CD4-positive, alpha-beta T cell treated with Interleukin-17A for 4 hours (primary cell): ENCODE measurements at places on chromosomes 5 and 9.

- no peak for DNase-seq
Measured at GRCh38 chr5:57703721-57704120, 221.1 kb upstream of the ACTBL2 start.

GRCh38 chr9:84276741-84277140 is 63.8 kb downstream of the SLC28A3 start:
- DNase-seq = no peak

DNA sequence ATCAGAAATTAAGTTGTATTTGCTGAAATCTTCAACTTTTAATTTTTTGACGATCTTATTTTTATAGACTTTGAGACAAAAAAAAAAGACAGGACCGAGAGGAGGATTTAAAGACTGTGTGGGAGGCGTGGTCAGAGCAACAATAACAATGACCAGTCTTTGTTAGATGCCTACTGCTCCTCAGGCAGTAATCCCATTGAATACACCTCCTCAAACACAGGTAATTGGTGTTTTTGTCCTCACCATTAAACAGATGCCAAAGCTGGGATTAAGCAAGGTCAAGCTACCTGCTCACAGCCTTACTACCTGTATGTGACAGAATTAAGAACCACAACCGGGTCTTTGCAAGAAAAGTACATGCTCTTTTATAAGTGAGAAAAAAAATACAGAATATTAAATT is 233.3 kb upstream of the GRAMD2B start:
- DNase-seq = no peak

DNA sequence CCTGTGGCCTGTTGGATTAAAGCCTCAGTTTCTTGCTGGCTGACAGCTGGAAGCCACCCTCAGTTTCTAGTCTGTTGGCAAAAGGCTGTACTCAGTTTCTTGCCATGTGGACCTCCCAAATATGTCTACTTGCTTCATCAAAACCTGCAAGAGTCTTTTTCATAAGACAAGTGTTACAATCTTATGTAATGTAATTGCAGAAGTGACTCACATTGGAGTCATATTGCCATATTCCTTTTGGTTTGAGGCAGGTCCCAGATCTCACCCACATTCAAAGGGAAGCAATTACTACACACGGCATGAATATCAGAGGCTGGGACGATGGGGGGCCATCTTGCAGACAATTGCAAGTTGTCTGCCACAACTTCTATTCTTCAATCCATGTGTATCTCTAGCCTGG is 286.7 kb upstream of the IL12B start:
- no peak for DNase-seq

DNA sequence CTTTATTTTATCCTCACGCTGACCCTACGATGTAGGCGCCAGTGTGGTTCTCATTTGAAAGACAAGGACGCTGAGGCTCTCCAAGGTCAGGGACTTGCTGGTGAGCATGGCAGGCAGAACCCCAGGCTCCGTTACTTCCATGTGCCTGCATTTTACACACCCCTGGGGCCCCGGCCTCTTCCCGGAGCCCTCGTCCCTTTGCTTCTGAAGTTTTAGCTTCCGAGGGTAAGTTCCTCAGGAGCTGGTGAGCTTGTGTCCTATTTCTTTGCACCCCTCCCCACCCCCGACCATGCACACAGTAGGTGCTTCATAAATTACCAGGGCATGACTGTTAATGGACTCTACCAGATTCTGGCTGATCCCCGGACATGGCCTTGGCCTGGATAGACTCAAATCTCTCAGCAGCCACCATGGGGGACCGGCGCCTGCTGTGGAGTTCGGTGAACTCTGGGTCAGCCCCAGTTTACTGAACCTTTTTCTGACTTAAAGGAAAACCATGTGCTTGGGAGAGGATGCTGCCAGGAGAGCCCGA is 59.3 kb upstream of the RNU6ATAC start:
- DNase-seq = no peak

GRCh38 chr9:2016408-2017330 is 1.5 kb downstream of the SMARCA2 start:
- DNase-seq = peak; percentile 75

DNA sequence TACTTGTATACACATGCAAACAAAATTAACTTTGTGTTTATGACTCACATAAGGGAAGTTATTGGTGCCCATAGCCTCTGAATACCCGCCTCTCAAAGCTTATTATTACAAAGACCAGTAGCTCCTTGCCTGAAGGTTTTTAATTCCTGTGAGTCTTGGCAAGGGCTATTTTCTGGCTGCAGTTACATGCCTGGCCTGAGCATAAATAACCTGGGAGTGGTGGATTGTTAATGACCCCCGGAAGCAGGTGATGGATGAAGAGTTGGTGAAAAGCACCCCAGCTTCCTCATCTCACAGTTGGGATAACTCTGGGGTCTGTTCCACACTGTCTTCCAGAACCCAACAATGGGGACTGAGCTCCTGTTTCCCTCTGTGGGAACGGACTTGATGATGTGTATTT is 594.5 kb downstream of the PDE4D start:
- no peak for DNase-seq

DNA sequence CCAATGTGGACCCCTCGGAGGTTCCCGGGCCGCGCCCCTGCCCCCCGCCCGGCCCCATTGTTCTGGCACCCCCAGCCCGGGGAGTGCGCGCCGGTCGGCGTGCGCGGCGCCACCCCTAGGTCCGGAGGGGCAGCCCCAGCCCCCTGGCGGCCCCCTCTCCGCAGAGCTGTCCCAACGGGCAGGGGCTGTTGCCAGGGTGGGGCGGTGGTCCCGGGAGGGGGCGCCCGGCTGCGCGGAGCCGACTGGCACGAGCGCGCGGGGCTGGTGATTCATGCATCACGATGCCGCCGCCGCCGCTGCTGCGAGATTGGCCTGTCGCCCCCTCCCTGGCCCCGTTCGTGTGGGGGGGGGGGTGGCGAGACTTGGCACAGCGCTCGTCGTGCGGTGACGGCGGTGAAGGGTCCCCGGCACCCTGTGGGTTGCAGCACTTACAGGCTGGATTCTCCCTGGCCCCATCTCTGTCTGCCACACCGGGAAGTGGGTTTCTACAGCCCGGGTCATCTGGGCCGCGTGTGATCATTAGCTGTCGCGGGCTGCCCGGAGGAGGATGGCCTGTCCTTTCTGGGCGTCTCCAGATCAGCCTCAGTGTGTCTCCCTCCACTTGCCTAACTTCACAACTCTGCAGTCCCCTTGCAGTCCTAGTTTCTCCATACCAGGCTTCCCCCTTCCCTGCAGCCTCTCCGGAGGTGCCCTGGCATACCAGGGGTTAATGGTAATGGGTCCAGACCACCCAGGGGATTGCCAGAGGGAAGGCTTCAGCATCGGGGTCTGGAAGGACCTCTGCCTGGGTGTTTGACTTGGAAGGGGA is 858 bp downstream of the NCS1 start:
- peak; percentile 64 for DNase-seq

DNA sequence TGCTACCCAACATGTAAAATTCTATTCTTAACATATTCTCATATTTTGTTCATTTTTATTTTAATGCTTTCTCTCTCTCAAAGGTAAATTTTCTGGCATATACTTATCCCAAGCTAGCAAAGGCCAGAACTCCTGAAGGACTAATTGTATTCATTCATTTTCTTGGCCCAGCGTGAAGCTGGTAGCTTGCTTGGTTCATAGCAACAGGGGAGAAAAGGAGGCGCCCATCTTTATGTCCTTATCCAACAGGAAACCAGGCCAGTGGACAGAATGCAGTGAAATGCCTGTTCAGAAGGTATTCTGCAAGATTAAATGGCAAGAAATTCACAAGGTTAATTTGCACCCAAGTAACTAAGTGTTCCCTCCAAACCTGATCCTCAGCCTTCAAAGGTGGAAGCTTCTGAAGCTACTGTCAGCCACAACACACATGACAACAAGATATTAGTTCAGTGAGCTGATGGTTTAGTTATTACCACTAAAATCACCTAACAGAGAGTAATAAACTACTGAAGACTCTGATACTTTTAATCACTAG is 5.6 kb downstream of the EFNA5 start:
- DNase-seq = no peak
